Right atrium auricular region (tissue), 2 donors: ENCODE measurements at places on chromosomes 1 and 21. TPM values are rescaled to one million over a fixed set of nuclear protein-coding genes. Genes with fewer than 3 reads are reported as not detected.
A peak's percentile ranks its signal among the peaks of the same experiment; 100 is the strongest.

GRCh38 chr21:33655588-33656221, 13.4 kb downstream of the ITSN1 start:
- peak overlapping the region; percentile 54 for H3K27ac ChIP-seq
- no peak for DNase-seq
- H3K4me3 ChIP-seq = no peak overlapping the region
- no peaks in the 10 kb centered on the region for H3K4me1 ChIP-seq

RGS5 gene
- total RNA-seq = 381 TPM

- no peak overlapping the region for H3K4me3 ChIP-seq
- H3K36me3 ChIP-seq = no peaks in the 10 kb centered on the region
- H3K27me3 ChIP-seq = no peaks in the 10 kb centered on the region
These were observed 23.0 kb downstream of the TATDN3 start for GRCh38 chr1:212814537-212815334.

MOV10 gene
- 11.4 TPM for total RNA-seq

VSIG8 gene
- not detected for total RNA-seq

CFAP107 gene
- total RNA-seq = not detected

PER3 gene
- 11.7 TPM for total RNA-seq

DNA sequence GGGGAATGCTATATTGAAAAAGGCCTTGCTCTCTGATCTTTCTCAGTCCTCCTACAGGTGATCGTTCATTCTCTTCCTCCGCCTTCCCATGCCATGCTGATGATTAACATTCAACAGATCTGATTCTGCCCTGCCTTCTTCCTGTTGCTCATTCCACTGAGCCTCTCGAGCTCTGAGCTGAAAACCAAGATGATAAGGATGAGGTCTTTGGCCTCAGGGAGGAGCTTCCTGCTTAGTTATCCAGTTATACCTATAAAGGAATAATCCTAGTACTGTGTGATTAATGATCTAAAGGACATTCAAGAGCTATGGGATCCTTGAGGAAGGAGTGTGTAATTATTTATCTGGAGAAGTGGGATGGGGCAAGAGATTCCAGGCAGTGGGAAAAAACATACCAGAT, 25.2 kb upstream of the MAP3K7CL start:
- no peak overlapping the region for H3K4me3 ChIP-seq
- no peaks in the 10 kb centered on the region for H3K27me3 ChIP-seq
- no peak for DNase-seq
- H3K36me3 ChIP-seq = no peaks in the 10 kb centered on the region
- H3K4me1 ChIP-seq = no peaks in the 10 kb centered on the region
